ENCODE measurements at places on chromosomes 16 and 17.
A peak's percentile ranks its signal among the peaks of the same experiment; 100 is the strongest.

- DNase-seq, result no peak
These were observed 80.2 kb upstream of the ASIC2 start for GRCh38 chr17:33373273-33373672.

- DNase-seq, result no peak
These were observed 53.3 kb downstream of the GNAO1 start for GRCh38 chr16:56244612-56245011.

DNA sequence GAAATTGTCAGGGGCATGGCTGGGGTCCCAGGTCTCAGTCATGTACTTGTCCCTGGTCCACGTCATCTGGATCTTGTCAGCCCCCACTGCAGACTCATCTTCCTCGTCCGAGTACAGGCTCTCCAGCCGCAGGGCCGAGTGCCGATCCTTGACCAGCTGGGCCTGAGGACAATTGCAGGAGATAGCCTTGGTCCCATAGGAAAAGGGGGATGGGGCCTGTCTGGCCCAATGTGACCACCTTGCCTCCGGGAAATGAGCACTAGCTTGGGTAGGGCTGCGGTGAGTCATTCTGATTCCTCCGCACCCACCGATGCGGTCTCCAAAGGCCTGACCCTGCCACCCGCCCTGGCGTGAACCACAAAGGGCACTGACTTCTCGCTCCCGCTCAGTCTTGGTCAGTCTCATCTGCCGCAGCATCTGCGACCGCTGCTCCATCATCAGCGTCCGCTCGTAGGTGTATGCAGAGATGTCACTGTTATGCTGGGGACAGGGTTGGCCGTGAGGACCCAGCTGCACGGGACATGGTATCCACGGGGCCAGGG lies 1.5 kb upstream of the LCAT start:
- DNase-seq, result no peak

DNA sequence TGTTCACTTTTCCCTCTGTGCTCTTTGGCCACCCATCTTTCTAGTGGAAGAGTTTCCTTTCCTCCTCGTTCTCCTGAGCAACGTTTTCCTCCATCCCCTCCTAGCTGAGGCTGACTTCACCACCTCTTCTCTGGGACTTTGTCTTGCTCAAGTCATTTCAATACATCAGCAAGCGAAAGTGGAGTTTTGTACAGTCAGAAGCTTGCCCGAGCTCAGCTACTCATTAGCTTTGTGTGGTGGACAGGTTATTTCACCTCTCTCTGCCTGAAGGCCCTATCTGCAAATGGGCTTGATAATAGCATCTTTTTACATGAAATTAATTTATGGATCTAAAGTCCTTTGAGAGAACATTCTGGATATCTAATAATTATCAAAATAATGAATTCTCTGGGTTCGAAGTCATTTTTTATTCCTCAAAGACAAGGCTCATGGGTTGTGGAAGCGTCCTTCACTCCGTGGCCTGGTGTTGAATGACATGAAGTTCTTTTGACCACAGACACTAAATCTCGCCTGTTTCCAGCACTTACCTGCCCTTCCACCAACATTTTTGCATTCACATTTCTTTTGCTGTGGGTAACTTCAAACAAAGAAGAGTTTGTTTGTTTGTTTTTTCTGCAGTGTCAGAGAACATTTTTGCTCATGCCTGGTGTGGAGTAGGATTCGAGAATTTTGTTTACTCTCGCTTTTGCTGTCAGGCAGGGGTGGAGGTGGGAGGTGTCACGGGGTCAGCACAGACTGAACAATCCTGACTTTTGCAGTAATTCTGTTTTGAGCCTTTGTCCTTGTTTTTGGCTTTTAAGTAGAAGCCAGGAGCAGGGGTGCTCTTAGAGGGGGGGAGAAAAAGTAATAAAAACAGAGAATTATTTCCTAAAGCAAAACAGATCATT lies 155.0 kb upstream of the CACNG5 start:
- no peak for DNase-seq

DNA sequence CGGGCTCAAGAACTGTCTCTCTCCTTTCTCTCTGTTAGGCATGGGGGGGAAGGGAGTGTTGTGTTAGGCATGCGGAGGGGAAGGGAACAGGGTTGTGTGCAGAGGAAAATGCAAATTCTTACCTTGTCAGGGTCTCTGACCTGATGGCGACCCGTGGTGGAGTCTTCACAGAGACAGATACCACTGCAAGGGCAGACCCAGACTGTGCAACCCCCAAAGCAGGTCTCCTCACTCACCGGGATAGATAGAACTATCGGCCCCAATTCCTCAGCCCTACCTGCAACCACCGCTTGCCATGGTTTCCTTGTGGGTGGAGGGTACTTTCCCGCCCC lies 9.6 kb upstream of the MPP2 start:
- no peak for DNase-seq

DNA sequence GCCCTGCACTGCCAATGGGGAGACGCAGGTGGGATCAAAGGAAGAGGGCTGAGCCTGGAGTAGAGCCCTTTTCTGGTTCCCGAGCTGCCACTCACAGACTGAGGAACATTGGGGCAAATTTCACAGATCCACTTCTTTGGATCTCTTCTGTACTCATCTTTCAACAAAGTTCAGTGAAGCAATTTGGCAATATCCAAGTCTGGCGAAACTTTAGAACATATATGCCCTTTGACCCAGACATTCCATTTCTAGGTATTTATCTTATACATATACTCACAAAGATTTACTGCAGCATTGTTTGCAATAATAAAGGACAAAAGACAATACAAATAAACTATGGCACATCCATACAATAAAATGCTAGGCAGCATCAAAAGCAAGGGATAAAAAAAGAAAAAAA lies 4.9 kb downstream of the ZDHHC1 start:
- DNase-seq, result no peak

DNA sequence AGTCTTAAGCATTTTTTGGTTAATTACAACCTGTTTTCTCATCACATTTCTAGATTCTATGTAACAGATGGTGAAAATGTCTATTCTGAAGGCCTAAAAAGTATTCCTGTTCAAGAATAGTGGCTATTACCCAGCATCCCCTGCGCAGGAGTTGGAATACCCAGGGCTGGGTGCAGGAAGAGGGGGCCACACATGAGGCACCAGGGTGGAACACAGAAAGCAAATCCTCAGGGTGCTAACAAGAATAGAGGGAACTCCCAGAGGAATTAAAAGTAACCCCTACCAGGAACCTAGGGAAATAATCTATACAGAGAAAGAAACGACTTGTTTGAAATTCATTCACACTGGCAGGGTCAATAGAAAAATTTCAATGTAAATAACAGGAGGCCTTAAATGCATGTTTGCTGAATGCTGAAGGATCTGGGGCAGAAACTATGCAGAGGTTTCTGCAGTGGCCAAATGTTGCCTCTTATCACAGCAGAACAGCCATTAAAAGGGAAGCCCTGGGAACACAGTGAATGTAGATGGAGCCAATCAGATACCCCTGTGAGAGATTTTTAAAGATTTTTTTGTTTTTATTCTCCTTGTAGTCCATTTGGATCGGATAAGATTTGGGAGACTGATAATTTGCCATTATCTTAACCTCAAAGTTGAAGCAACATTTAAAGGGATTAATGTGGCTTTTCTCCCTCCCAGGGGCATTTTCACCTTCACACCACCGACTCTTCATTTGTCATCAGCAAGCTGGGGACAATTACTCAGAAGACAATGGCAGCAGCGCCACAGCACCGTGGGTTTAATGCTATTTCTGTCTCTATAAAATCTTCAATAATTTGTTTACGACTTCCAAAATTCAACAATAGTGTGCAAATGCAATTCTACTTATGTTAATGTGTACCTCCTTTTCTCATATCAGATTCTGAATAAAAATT lies 196.0 kb upstream of the PSMD7 start:
- DNase-seq, result no peak

- no peak for DNase-seq
These were observed 50.7 kb upstream of the RPL38 start for GRCh38 chr17:74152591-74153455.

GRCh38 chr16:88778271-88778525 lies 6.8 kb downstream of the PIEZO1 start:
- DNase-seq, result no peak

DNA sequence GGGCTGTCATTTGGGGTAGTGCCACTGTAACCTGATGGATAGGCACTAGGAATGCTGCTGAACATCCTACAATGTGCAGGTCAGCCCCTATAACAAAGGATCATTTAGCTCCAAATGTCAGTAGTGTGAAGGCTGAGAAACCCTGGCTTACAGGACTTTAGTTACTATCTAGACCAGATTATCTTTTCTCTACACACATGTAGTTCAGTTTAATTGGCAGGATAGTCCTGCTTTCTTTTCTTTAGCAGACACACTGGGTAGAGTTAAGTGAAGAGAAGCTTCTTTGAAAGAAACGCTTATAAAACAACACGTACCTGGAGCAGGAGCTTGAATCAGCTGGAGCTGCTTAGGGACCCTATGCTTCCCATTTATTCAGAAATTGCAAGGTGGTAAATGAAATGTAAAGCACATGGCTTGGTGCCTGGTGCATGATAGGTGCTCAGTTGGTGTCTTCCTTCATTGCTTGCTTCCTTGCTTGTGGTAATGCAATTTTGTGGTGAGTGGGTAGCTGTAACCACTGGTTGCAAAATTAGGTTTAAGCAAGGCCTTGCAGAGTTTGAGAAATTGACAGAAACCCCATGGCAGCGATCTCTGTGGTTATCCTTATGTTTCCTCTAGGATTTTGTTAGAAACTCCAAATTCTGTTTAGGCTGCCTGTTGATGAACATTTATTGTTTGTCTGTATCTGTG lies 9.4 kb downstream of the METTL9 start:
- DNase-seq, result no peak

DNA sequence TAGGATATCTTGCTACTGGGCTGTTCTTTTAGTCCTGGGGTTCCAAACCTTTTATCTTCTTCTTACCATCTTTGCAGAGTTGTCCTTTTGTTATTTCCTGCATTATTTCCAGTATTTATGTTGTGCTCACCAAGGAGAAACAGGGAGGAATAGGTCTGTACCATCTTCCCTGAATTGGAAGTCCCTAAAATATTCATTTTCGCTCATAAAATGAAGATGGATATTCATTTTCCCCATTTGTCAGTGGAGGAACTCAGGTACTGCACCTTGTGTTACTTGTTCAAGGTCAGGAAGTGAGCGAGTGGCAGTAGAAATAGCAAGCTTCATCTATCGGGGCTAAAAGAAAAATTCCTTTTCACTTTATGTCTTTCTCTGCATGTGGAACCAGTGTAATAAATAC lies 989.7 kb downstream of the CDH11 start:
- no peak for DNase-seq

- no peak for DNase-seq
These were observed 8.2 kb downstream of the PLD2 start for GRCh38 chr17:4815043-4815675.

DNA sequence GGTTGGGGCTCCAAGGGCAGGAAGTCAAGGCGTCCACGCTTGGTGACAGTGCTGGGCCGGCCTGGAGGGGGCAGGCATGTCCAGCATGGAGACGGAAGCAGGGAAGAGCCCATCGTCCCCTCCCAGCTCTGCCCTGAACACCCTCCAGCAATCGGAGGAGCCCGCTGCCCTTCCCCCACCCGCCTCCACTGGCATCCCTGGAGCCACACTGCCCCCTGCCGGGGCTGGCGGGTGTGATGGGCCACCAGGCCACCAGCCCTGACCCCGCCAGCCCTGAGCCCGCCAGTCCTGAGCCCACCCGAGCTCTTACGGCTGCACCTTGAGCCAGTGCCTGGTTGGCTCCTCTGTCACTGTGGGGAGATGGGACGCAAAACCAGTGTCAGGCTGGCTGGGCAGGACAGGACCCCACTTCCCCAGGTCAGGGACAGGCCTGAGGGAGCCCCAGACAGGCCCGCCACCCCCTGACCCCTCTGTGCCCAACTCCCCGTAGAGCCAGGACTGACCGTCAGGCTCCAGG lies 4.1 kb upstream of the CDH15 start:
- DNase-seq, result peak; percentile 96

GRCh38 chr16:66984892-66985311 lies 3.5 kb upstream of the CES4A start:
- no peak for DNase-seq

DNA sequence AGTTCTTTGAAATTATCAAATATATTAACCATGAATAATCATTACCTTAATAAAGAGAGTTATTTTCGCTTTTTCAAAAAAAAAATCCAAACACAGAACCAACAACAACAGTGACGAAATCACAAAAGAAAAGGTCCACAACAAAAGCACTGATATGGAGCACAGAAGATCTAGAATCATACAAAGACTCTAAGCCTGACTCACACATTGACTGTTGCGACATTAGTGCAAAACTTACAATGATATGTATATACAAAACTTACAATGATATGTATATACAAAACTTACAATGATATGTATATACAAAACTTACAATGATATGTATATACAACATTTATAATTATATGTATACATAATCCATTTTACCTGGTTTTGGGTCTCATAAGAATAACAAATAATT lies 117.7 kb downstream of the USP22 start:
- no peak for DNase-seq

- peak; percentile 48 for DNase-seq
These were observed 32.2 kb upstream of the IL21R start for GRCh38 chr16:27369806-27370205.

DNA sequence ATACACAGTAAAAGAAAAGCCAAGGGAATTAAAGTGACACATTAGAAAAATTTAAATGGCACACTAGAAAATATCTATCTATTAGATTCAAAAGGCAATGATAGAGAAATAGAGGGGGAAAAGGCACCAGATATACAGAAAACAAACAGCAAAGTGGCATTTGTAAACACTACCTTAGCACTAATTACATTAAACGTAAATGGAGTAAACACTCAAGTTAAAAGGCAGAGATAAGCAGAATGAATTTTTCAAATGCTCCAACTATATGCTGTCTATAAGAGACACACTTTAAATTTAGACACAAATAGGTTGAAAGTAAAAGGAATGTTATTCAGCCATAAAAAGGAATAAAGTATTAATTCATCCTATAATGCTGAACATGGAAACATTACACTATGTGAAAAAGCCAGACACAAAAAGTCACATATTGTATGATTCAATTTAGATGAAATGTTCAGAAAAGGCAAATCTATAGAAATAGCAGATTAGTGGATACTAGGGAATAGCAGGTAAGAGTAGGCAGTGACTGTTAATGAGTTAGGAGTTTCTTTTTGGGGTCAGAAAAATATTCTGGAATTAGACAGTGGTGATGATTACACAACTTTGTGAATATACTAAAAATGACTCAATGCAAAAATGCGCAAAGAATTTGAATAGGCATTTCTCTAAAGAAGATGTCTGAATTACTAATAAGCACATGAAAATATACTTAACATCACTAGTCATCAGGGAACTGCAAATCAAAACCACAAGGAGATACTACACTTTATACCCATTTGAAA lies 92.4 kb downstream of the BRIP1 start:
- no peak for DNase-seq

- DNase-seq, result no peak
These were observed 8.4 kb downstream of the CDIPT start for GRCh38 chr16:29854520-29855100.

DNA sequence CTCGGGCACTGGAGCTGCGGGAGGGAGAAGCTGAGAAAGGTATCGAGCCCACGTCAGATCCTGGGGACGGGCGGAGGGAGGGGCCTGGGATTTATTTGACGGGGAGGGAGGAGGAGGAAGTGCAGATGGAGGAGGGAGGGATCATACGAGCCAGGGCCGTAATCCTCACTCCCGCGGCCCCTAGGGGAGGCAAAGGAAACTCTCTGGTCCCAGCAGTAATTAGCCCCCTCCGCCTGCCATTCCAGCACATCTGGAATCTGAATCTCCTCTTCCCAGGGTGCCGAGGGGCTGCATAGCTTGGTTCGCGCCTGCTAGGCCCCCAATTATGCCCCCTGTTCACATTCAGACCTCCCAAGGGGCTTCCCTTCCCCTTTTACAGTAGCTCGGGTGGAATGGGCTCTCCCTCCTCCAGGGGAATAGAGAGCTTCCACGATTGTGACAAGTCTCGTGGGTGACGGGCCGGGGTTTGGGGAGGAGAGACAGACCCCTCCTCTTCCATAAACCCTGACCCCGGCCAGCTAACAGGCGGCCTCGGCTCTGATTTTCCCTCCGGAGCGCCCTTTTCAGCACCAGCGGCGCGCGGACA lies at the start of gene SEZ6L2:
Gene SEZ6L2 (minus strand): TSS at position 35 of the 586 bp plus-strand sequence. CDS start 531 bp downstream, outside the sequence.
- DNase-seq, result peak; percentile 92

All from posterior vena cava (tissue), 2 donors.